Stimulated activated CD8-positive, alpha-beta memory T cell treated with anti-CD3 and anti-CD28 coated beads, Interleukin-15, amount 100 ng/mL, for 1 hour (primary cell): ENCODE measurements at places on chromosomes 7 and 10.

DNA sequence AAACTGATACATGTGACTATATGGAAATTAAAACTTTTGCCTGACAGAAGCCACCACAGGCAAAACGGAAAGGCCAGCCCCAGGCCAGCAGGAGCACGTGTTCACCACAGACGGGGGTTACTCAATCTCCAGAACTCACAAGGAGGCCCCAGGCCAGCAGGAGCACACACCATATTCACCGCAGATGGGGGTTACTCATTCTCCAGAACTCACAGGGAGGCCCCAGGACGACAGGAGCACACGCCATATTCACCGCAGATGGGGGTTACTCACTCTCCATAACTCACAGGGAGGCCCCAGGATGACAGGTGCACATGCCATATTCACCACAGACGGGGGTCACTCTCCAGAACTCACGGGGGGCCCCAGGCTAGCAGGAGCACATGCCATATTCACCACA lies 61.5 kb downstream of the NKX6-2 start:
- no peak for DNase-seq

DNA sequence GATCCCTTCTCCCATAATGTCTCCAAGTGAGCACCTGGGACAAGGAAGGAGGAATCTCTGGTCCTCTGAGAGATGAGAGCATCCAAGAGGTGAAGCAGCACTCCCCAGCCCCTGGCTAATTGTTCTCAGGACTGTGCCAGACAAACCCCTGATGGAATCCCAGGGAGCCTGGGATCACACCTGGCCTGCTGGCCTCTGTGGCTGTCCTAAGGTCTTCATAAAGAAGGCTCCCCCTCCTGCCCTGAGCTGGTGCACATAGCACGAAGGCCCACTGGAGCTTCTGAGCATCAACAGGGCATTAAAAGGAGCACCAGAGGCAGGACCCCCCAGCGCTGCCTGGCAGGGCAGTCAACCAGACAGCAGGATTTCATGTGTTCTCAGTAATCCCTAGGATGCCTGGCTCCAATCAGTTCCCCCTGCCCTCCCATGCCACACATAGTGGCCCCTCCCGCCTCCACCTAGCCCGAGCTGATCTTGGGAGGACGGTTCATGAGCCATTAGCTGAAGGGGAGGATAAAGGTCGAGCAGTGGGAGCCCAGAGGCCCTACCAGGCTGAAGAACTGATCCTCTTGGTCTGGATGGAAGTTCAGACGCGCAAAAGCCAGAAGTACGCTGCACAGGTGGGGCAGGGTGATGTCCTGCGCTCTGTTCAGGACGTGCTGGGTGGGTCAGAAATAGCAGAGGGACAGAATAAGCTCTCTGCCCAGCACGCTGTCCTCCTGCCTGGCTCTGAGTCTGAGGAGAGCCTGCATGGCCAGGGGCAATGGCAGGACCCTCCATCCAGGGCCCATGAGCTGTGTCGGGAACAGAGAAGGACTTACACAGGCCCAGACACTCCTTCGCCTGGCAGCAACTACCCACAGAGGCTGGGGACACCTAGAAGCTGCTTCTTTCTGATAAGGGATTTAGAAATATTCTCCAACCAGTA lies 8.4 kb downstream of the TBRG4 start:
- DNase-seq = no peak

DNA sequence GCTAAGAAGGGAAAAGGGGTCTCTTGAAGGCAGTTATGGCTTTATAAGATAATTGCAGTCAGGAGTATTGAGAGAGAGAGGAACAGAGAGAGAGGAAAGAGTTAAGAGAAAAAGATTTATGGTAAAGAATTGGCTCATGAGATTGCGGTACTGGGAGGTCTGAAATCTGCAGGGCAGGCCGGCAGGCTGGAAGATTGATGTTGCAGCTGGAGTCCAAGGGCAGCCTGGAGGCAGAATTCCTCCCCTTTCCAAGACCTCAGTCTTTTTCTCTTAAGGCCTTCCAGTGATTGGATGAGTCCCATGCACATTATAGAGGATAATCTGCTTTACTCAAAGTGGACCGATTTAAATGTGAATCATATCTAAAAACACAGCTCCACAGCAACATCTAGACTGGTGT lies 68.4 kb downstream of the HACD1 start:
- DNase-seq = no peak

DNA sequence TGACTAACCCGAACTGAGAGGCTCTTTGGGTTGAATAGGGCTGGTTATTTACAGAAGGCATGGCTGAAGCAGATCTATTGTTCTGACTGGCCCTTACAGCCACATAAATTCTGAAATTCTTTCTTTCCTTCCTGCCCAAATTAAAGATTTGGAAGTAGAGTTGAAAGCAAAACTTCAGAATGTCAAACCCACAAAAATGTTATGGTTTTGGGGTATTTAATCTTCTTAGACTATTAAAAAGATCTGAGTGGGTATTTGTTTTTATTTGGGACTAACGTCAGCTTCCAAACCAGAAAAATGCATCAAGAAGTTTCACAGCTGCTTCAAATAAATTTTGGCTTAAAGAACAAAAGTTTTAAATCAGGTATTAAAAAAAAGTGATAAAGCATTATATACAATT lies 124.5 kb downstream of the AHR start:
- DNase-seq = no peak

DNA sequence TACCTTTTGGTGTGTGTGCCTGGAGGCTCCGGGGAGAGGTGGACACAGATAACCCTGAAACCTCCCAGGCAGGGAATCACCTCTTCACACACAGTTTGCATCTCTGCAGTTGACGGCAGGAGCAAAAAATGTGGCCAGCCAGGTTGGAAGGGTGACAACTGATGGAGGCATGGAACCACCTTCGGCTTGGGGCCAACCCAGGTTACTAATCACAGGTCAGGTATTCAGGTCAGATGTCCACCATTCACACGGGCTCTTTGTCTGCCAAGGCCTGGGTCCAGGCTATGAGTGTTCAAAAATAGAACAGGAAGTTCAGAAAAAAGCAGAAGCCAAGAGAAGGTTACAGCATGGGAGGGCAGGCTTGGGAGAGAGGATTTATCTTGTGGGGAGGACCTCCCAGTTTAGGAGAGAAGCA lies 137.2 kb upstream of the EFCAB10 start:
- DNase-seq = no peak
